ENCODE measurements at places on chromosomes 2 and 18.

- peaks cover 16% of the 10 kb centered on the region for H3K4me1 ChIP-seq
- no peak overlapping the region for H3K27ac ChIP-seq
- DNase-seq: no peak
- H3K4me3 ChIP-seq: no peak overlapping the region
Measured at GRCh38 chr2:109647636-109648035, 33.5 kb downstream of the SOWAHC start.

DNA sequence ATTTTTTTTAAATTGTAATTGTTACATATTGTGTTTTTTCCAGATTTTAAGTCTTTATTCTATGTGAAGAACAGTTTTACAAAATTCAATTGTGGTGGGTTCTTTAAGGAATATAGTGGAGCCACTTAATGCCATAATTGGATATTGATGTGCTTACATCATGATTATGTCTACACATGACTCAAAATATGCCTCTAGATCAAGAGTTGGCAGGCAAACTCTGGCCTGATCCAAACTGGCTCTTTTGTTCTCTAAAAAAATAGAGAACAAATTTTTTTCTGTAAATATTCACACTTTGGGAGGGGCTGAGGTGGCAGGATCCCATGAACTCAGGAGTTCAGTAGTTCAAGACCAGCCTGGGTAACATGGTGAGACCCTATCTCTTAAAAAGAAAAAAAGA lies 8.3 kb downstream of the EHBP1 start:
- no peak for DNase-seq
- H3K27me3 ChIP-seq: no peaks in the 10 kb centered on the region
- no peaks in the 10 kb centered on the region for H3K36me3 ChIP-seq
- no peak overlapping the region for H3K4me3 ChIP-seq
- no peak overlapping the region for H3K27ac ChIP-seq

DNA sequence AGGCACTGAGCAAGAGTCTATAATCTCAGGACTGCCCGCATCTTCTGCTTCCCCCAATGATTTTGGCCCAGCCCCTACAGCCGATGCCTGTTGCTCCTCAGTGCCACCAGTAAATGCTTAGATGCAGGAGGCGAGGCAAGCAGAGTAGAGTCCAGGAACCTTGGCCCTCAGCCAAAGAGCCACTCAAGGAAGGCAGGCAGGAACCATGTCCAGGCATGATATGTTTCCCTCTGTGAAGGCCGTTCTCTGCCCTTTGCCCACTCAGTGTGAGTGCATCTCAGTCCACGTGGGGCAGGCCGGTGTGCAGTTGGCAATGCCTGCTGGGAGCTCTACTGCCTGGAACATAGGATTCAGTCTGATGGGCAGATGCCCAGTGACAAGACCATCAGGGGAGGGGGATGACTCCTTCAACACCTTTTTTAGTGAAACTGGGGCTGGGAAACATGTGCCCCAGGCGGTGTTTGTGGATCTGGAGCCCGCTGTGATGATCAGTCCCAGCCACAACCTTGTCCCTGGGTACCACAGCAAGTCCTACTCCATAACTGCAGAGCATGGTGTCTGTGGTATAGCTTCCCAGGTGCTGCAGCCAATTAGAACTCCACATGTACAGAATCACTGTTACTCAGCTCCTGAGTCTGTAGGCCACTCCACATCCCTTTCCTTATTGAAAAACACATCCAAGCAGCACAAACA lies 9.7 kb upstream of the DNAJB2 start:
- H3K36me3 ChIP-seq: no peaks in the 10 kb centered on the region
- H3K27me3 ChIP-seq: no peaks in the 10 kb centered on the region
- no peaks in the 10 kb centered on the region for H3K4me1 ChIP-seq
- no peak for DNase-seq
- H3K4me3 ChIP-seq: no peak overlapping the region
- no peak overlapping the region for H3K27ac ChIP-seq

- no peaks in the 10 kb centered on the region for H3K27me3 ChIP-seq
- no peak for DNase-seq
- no peak overlapping the region for H3K27ac ChIP-seq
- no peaks in the 10 kb centered on the region for H3K36me3 ChIP-seq
Measured at GRCh38 chr18:75309564-75309963, 99.0 kb downstream of the TSHZ1 start.

- H3K27me3 ChIP-seq: no peaks in the 10 kb centered on the region
- peaks cover 18% of the 10 kb centered on the region for H3K4me1 ChIP-seq
- H3K36me3 ChIP-seq: no peaks in the 10 kb centered on the region
- DNase-seq: no peak
Measured at GRCh38 chr2:60523963-60524362, 29.5 kb downstream of the BCL11A start.

GRCh38 chr2:112251271-112251670 lies 3.6 kb downstream of the ZC3H8 start:
- H3K27me3 ChIP-seq: no peaks in the 10 kb centered on the region
- H3K36me3 ChIP-seq: no peaks in the 10 kb centered on the region
- H3K27ac ChIP-seq: no peak overlapping the region
- H3K4me1 ChIP-seq: peaks cover 13% of the 10 kb centered on the region
- DNase-seq: no peak
- no peak overlapping the region for H3K4me3 ChIP-seq

Measured in sigmoid colon (tissue), 7 donors.